ENCODE measurements at places on chromosomes 6 and 20.

DNA sequence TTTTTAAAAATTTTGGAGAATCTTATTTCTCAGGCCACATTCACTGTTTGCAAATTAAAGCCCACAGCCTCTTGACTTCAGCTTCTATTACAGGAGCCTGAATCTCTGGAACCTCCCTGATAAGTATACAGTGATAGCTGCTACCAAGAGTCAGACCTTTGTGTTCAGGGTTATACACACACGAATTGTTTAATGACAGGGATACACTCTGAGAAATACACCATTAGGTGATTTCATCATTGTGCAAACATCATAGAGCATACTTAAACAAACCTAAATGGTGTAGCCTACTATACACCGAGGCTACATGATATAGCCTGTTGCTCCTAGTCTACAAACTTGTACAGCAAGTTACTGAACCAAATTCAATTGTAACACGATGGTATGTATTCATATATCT, 473.9 kb downstream of the PKHD1 start:
- DNase-seq = no peak

- no peak for DNase-seq
These were observed 48.6 kb downstream of the SLX4IP start for GRCh38 chr20:10483691-10484090.

DNA sequence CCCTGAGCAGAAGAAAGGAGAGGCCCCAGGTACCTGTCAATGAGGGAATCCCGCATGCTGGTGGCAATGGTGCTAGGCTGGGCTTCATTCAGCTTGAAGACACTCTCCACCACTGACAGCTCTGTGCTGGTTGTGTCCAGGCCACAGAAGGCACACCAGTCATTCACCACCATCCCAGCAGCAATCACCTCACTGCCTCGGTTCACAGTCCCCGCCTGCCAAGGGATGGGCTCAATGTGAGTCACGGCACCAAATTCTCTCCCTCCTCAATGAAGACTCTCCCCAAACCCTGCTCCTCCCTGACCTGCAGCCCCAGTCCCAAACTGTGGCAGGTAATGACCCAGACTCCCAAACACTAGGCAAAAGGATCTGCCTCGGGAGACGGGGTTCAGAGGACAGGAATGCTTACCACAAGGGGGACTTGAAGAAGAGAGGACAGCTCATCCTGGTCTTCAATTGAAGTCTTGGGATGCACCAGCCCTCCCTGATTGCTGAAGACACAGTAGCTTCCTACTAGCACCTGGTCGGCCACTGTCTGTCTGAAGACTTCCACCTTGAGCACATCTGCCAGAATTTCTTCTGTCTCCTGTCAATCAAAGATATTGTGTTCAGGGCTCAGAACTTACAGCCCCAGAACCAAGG, 1.7 kb upstream of the MMP24OS start:
- no peak for DNase-seq

- no peak for DNase-seq
These were observed 105.2 kb upstream of the LRFN2 start for GRCh38 chr6:40692337-40692736.

- DNase-seq = no peak
These were observed 27.1 kb downstream of the LBP start for GRCh38 chr20:38373231-38373867.

DNA sequence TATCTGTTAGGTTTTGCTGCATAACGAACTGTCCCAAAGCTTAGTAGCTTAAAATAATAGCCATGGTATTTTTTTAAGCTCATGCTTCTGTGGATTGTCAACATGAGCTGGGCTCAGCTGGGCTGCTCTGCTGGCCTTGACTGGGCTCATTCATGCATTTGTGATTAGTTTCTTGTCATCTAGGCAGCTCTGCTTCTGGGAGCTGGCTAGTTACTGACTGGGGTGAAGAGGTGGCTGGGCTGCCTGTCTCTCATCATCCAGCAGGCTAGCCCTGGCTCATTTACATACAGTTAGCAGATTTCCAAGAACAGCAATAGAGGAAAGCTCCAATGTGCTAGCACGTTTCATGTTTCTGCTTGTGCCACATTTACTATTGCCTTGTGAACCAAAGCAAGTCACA, 165.1 kb upstream of the PCSK2 start:
- DNase-seq = no peak

DNA sequence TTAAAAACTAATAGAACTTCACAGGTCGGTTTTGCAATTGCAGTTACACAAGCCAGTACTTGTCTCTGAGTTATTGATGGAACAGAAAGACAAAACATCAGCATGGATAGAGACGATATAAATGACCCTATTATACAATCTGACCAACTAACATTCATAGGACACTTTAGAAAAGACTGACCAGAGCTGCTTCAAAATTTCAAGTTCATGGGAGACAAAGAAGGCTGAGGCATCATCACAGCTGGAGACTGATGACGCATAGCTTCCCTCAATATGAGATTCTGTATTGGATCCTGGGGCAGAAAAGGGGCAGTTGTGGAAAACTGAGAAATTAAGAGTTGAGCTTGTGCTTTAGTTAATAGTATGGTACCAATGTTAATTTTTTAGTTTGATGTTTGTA, 174.0 kb downstream of the THBS2 start:
- DNase-seq = no peak

GRCh38 chr6:122730775-122731386, 48.6 kb upstream of the FABP7 start:
- no peak for DNase-seq

DNA sequence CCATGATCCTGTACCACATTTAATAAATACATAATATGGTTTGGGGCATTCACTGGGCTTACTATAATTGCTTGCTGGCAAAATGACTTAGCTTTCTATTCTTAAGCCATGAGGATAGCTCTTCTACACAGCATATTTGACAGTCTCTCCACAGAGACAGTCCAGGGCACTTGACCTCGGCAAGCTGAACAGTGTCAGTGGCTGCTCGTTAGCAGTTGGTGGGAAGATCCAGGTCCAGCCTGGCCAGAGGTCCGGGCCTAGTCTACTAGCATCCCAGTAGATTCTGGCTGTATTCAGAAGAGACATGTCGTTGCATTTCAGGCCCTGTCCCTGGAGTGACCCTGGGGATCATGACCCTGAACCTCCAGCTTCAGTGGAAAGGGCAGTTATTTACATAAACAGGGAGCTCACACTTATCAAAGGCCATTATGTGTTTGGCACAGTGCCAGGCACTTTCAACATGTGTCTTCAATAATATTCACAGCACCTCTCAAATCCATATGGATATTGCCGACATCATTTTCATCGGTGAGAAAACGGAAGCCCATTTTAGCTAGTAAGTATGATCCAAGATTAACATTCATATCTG, 139.0 kb downstream of the IMPG1 start:
- peak; percentile 45 for DNase-seq

DNA sequence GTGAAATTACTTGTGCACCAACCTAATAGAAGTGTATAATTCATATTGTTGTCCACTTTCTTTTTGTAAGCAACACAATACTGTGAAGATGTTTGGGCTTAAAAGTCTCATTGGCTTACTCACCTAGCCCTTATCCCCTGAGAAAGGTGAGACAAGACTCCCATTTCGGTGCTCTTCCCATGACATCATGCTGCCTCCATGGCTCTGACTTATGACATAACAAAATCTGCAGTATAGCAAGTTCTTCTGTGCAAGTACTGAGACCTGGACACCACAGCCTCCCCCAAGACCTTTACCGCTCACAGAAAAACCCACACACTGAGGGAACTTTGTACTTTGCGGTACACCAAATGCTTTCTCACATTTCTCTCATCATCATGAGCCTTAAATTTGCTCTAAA, 50.5 kb downstream of the HAO1 start:
- DNase-seq = no peak

- no peak for DNase-seq
These were observed 176.4 kb downstream of the PACRG start for GRCh38 chr6:162904069-162904663.
